ENCODE measurements at places on chromosomes 7 and 10.

- DNase-seq, result peak; percentile 35
Observed at GRCh38 chr10:77837248-77837924, 89.2 kb downstream of the DLG5 start.

DNA sequence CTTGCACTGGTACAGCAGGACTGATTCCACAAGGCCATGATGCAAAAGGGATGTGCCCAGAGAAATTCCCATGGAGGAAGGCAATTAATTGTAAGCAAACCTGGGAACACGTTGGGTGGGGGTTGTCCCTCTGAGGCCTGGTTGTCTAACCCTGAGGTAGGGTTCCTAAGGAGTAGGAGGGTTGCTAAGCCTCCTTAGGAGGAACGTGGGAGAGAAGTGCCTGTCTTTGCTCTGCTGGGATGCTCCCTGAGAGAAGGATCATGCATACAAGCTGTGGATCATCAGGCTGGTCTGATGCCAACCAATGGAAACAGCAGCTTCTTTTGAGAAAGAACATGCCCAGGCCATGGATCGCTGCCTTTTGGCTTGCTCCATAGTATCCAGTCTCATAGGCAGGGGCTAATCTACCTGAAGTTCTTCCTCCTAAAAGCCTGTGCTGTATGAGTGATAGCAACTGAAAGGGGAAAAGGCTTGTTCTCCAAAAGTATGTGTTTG lies 203.7 kb upstream of the NPVF start:
- DNase-seq, result no peak

DNA sequence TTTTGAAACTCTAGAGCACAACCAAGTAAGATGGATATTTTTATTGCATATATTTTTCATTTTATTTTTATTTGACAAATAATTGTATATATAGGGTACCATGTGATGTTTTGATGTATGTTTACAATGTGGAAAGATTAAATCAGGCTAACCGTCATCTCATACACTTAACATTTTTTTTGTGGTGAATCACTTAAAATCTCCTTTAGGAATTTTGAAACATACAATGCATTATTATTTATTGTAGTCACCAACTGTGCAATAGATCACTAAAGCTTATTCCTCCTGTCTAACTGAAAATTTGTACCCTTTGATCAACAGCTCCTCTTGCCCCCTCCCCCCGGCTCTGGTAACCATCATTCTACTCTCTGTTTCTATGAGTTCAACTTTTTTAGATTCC lies 77.2 kb downstream of the DNAH11 start:
- DNase-seq, result no peak

DNA sequence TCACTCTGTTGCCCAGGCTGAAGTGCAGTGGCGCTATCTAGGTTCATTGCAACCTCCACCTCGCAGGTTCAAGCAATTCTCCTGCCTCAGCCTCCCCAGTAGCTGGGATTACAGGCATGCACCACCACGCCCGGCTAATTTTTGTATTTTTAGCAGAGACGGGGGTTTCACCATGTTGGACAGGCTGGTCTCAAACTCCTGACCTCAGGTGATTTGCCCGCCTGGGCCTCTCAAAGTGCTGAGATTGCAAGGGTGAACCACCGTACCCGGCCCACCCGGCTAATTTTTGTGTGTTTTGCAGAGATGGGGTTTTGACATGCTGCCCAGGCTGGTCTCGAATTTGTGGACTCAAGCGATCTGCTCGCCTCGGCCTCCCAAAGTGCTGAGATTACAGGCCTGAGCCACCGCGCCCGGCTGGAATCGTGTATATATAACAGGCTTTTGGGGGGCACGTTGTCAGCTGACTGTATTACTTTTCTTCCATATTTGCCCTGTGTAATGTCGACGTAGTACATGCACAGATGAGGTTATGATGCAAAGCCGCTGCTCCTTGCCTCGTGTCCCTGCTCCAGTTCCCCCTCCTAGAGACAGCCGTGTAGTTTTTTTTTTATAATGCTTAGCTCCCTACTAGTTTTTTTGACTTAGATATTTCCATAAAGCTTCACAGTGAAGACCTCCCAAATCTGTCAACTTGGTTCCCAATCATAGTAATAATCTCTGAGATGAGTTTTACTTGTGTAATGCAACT lies 883 bp upstream of the TRA2A start:
- no peak for DNase-seq

DNA sequence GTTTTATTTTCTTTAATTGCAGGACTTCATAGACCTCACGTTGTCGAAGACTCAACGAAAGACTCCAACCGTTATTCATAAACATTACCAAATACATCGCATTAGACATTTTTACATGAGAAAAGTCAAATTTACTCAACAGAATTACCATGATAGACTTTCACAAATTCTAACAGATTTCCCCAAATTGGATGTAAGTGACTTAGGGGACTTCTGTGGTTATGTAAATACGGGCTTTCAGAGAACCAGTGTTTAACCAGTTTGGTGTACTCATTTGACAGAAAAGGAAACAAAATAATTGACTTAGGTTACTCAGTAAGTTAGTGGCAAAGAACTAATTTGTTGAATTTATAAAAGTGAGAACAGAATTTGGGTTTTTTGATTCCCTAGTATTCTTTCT lies 4.2 kb downstream of the GTPBP4 start:
- DNase-seq, result no peak

DNA sequence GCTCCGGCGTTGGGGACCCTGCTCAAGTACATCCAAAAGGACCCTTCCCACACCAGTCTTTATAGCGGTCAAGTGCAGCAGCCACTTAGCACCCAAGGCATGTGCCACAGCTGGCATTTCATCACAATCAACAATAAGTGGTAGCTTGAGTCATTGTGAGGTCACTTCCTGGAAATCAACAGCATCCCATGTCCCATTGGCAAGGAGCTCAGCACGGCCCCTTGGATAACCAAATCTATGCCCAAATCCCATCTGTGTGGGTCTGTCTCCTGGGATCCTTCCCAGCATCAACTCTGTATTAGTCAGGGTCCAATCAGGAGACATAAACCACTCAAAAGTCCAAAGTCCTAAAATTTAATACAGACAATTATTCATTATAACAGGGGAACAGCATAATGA lies 27.1 kb downstream of the MDH2 start:
- no peak for DNase-seq

DNA sequence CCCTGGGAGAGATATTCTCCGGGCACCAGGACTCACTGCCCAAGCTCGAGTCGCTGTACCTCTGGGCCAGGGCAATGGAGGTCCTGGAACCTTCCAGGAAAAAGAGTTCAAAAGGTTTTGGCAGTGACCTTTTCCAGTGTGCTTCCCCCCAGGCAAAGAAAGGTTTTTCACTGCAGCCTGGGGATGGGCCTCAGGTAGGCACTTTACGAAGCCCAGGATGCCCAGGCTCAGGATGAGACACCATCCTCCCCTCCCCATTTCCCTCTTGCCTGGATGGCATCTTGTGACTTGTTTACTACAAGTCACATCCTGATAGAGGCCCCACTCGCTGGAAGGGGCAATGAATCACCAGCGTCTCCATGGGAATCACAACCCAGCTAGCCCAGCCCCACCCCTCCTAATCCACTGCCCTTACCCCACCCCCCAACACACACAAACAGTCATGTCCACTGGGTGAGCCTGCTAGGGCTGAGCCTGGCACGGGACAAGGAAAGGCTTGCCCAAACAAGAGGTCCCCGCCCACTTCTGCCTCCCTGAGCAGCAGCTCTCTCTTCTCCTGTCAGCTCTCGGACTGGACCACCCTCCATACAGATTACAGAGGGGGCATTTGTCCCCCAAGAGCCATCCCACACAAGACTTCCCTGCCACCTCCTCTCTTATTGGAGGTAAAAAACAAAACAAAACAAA lies 93.8 kb upstream of the SMNDC1 start:
- no peak for DNase-seq

DNA sequence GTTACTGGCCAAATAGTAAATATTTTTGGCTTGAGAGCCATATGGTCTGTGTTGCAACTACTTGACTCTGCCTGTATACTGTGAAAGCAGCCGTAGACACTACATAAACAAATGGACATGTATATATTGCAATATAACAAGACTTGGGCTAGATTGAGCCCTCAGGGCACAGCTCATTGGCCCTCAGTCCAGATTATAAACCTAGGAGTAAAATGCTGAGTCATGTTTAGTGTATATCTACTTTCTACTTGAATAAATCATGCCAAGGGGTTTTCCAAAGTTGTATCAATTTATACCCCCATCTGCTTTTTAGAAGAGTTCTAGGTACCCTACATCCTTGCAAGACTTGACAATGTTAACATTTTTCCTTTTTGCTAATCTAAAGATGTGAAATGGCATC lies 27.4 kb upstream of the POU6F2 start:
- DNase-seq, result no peak

DNA sequence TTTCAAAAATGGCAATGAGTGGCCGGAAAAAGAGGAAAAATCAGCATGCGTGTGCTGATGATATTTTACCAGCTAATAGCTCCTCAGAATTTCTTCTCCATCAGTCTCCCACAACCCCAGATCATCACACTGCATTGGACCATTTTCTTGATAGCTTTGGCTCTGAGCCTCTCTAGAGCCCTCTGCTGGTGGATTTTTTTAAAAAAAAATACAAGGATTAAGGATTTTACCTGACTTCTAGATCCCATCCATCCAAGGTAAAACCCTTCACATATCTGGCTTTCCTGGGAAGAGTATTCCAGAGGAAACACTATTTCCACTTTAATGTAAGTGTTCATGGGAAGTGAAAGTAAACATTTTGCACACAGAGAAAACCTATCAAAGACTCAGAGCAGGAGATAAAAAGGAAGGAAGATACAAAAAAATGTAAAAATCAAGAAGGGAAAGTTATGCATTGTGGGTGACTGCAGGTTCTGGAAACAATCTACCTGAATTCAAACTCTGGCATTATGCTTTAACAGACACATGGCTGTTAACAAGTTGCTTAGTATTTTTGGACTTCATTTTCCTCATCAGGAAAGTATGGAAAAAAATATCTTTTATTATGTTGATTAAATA lies 380.9 kb downstream of the LRRTM3 start:
- DNase-seq, result no peak

DNA sequence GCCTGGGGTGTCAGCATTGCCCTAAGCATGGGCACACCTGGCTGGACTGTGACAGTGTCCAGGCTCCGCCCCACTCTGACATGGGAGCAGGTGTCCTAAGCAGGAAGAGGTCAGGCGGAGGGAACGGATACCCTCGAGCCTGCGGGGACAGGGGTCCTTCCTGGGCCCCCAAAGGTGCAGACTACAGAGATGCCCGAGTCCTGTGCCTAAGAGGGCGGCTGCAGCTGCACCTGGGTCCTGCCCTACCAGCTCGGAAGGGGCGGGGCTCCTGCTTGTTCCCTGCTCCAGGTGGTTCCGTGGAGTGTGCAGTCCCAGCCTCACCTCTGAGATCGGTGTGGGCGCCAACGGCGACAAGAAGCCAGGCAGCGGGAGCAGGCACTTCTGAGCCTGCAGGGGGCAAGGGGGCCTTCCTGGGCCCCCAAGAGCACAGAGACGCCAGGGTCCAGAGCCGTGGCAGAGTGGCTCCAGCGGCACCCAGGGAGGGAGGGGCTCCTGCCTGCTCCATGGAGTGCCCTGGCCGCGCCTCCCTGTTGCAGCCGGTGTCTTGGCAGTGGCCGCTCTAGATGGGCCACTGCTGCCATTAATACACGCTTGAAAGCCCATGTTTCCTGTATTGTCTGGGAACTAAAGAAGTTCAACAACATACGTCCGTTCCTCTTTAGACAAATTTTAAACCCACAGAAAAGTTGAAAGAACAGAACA lies 64.5 kb upstream of the CACNA2D1 start:
- no peak for DNase-seq

DNA sequence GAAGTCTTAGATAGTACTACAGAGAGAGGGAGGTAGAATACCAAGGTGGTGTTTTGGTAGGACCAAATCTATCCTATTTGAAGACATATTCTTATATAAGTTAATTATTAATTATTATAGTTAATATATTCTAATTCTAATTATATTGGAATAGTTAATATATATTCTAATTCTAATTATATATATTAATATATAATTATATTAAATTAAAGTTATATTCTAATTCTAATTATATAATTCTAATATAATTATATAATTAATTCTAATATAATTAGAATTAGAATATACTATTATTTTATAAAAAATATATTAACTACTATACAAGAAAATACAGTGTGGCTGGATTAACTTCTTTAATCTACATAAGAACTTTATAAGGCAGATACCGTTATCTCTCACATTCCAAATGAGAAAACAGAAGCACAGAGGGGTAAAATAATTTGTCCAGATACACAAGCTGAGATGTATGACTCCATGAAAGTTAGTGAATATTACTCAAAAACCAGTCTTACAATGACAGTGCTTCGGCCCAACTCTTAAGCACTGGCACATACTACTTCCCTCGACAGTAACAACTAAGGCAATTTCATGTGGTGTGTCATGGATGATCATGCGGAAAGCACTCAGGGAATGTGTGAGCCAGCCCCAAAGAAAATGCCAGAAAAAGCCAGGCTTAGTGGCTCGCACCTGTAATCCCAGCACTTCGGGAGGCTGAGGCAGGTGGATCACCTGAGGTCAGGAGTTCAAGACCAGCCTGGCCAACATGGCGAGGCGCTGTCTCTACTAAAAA lies 42.6 kb downstream of the TYW1B start:
- DNase-seq, result no peak

DNA sequence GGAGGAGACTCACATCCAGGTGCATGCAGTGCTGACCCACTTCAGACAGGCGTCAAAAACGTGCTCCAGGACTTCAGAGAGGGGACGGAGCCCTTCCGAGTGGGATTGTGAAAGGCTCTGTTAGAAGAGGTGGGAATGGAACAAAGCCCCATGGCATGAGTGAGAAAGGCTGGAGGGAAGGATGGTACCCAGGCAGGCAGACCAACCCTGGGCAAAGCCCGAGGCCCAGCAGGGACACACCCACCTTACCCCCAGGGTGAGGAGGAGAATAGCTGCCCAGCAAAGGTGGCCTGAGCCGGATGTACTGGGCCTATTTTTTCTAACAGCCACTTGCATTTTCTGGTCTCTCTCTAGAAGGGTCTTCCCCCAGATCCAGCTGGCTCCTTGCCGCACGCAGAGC lies 14.8 kb downstream of the CHAT start:
- DNase-seq, result no peak

DNA sequence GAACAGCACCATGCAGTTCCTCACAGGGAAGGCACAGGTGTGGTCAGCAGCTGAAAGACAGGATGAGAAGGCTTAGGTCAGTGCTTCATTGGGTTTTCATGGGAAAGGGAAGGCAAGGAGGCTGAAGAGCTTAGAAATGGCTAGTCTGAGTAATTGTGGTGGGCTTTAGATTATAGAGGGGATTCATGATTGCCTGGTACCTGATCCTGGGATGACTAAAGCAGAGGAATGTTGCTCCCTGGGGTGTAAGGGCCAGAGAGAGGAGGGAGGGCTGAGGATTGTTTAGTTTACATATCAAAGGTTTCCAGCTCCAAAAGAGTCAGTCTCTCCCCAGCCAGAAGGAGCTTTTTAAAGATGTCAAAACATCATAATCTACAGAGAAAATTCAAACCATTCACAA lies 396.3 kb upstream of the POM121L12 start:
- DNase-seq, result no peak

DNA sequence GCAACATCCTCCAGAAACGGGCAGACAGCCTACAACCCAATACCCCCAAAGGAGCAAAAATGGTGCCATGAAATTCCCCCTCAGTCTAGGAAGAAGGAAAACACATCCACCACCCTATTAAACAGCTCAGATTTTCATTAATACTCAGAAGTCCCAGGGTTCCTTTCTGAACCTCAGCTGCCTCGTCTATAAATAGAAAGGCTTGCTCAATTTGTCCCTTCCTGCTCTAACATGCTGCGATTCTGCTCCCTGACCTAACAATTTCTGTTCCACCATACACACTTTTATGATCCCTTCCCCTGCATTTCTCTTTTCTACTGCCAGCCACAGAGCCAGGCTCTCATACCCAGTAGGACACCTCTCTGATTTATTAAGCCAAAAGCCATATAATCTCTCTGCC lies 68.1 kb downstream of the MTERF1 start:
- DNase-seq, result no peak

- no peak for DNase-seq
Observed at GRCh38 chr7:20310963-20311742, 19.5 kb upstream of the ITGB8 start.
